ENCODE measurements at places on chromosomes 6 and 20.

DNA sequence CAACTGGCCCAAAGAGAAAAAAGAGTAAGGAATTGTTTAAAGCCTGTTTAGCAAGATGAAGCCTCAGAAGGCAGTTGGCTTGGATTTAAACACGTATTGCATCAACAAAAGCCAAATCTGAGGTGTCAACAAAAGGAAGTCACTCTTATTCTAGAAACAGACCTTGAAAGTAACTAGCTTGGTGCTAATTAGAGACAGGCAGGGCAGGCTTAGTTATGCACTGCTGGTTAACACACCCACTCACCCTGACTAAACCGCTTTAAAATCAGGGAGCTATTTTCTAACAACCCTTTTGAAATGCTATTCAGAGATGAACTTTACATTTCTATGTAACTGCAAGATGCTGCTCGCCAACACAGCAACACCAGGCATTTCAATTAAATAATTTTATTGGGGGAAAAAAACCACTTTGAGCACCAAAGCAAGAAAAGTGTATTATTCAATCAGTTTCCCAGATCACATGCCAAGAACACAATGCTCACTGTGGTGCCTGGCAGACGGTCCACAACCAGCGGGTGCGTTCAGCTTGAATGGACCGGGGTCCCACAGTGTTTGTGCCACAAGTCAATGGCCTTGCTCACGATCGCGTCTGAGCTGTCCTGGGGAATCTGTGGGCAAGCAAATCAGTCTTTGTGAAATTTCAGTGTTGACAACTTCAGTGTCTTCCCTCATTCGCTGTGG, 23.6 kb downstream of the TBC1D7 start:
- DNase-seq: no peak

GRCh38 chr20:9705722-9706476, 133.0 kb downstream of the PAK5 start:
- DNase-seq: no peak

DNA sequence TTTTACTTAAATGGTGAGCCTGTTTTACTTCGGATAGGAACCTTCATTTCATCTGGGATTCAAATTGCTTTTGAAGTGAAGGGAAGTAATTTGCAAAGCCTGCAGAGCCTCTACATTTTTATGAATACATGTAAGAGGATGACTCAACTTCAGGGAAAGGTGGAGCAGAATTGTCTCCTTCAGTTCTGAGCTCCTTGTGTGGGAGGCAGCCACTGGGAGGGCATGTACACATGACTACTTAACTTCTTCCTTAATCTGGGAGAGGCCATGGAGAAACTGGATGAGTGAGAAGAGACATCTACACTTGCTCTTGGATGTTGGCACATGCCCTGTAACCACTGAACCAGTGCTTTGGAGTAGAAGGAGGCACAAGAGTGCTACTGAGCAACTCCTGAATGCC, 145.1 kb upstream of the NRSN1 start:
- no peak for DNase-seq

DNA sequence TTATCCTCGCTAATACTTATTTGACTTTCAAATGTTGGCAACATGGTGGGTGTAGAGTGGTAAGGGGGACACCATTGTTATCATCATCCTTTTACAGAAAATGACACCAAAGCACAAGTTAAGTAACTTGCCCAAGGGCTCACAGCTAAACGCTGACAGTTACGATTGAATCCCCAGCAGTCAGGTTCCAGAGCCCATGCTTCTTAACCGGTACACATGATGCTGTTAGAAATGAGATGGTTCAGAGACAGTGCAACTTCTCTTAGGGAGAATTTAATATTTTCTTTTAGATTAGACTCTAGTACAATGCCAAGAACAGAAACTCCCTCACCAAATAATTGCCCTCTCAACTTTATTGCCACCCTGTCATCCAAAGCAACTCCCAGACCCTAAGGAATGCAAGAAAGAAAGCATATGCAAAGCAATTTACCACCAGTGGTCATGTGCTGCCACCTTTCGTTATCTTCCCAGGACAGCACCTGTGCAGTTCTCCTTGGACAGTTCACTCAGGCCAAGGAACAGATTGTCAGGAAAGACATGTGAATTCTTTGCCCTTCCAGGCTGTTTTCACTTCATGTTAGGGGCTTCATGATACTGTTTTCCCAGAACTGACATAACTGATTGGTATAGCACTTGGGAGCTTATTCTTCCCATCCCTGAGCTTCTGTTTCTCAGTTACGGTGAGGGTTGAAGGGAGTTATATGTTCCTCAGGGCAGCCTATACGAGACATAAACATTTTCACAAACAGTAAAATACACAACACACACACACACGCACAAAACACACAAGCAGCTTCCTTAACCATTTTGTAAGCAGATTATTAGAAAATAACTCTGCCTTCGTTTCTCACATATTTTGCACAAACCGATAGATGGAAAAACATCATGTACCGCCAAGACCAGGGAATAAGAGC, 5.1 kb downstream of the HLA-DMA start:
- DNase-seq: no peak

GRCh38 chr6:46273911-46274310, 103.1 kb upstream of the ENPP5 start:
- no peak for DNase-seq

GRCh38 chr6:24554474-24554873, 59.7 kb downstream of the ALDH5A1 start:
- no peak for DNase-seq

DNA sequence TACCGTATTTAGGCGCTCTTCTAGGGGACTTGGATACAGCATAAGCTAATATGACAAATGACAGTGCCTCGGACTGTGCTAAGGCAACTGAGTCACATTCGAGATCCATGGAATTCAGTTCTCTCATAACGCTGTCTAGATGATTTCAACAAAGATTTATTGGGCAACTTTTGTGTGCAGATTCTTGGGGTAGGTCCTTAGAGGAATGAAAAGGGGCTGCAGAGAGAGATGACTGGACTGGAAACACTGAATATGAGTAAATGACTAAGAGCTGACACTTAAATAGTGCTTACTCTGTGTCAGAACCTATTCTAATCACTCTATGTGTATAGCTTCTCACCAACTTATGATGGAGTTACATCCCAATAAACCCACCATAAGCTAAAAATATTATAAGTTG, 36.4 kb upstream of the MARCKS start:
- DNase-seq: no peak

GRCh38 chr6:78835817-78836216, 31.5 kb upstream of the IRAK1BP1 start:
- DNase-seq: no peak

Measured in NCI-H510A treated with DMSO at 0.1 percent for 48 hours (cell line).